ENCODE measurements at places on chromosomes 11 and 22. TPM values are rescaled to one million over a fixed set of nuclear protein-coding genes. Genes with fewer than 3 reads are reported as not detected.

SCN4B gene
- 2.8 TPM for total RNA-seq

DNA sequence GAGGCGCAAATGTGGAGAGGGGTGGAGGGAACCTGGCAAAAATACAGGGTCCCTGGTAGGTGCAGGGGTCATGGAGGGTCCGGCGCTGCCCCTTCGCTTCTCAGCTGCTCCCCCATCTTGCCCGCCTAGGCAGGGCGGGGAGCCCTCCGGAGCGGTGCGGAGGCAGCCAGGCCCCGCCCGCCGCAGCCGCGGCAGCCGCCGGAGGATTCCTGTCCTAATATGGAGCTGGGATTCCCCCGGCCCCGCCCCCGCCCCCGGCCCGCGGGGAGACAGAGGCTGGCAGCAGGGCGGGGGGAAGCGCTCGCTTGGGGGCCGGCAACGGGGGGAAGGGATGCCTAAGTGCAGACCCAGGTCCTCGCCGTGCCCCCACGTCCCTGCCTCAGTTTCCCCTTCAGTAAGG is 1.0 kb upstream of the NPAS4 start:
- peak; percentile 84 for DNase-seq

HIPK3 gene
- total RNA-seq = 20.8 TPM

GP1BB gene
- not detected for total RNA-seq

CERK gene
- total RNA-seq = 59.0 TPM

- DNase-seq = no peak
Observed at GRCh38 chr11:13679768-13680167, 11.3 kb downstream of the FAR1 start.

GRCh38 chr11:34531663-34532062 is 18.1 kb upstream of the ELF5 start:
- DNase-seq = no peak

OR8K3 gene
- total RNA-seq = not detected

DNA sequence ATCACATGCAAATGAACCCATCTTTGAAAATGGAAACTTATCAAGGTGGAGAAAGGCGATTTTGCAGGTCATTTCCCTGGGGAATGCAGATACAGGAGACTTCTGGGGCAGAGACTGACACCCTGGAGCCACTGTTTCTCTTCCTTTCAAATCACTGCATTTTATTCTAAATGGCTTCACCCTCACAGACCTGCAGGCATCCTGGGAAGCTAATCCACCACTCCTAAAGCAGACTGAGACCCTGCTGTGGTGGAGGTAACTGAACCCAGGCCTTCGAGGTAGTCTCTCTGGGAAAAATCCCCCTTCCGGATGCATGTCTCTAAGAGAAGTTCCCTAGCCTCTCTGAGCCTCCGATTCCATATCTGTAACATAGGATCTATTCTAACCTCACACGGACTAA is 20.9 kb upstream of the CSNK2A3 start:
- no peak for DNase-seq

- DNase-seq = no peak
Observed at GRCh38 chr22:46171940-46172339, 21.6 kb downstream of the PPARA start.

- DNase-seq = no peak
Observed at GRCh38 chr11:106012744-106013143, 9.3 kb downstream of the MSANTD4 start.

ZNF280B gene
- total RNA-seq = 11.7 TPM

DNA sequence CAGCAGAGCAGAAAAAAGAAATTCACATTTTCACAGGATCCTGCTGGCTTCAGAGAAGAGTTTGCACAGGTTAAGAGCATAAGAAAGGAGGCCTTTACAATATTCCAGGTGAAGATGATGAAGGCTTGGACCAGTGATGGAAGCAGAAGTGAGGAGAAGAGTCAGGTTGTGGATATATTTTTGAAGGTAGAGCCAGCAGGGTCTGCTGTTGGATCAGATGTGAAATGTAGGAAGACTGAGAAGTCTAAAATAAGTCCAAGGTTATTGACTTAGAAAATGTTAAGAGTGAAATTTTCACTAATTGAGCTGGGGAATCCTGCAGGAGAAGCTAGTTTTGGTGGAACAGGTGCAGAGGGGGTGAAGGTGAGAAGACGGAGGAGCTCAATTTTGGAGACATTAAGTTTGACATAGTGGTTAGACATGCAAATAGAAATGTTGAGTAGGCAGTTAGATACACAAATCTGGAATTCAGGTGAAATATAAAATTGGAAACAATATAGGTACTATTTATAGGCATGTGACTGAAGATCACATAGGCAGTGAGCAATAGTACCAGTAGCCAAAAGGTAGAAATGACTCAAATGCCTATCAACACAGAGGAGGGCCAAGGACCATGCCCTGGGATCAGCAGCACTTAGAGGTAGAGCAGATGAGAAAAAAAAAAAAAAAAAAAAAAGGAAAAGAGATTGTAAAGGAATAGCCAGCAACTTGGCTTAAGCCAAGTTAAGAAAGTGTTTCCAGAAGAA is 252.0 kb downstream of the AASDHPPT start:
- no peak for DNase-seq

DNA sequence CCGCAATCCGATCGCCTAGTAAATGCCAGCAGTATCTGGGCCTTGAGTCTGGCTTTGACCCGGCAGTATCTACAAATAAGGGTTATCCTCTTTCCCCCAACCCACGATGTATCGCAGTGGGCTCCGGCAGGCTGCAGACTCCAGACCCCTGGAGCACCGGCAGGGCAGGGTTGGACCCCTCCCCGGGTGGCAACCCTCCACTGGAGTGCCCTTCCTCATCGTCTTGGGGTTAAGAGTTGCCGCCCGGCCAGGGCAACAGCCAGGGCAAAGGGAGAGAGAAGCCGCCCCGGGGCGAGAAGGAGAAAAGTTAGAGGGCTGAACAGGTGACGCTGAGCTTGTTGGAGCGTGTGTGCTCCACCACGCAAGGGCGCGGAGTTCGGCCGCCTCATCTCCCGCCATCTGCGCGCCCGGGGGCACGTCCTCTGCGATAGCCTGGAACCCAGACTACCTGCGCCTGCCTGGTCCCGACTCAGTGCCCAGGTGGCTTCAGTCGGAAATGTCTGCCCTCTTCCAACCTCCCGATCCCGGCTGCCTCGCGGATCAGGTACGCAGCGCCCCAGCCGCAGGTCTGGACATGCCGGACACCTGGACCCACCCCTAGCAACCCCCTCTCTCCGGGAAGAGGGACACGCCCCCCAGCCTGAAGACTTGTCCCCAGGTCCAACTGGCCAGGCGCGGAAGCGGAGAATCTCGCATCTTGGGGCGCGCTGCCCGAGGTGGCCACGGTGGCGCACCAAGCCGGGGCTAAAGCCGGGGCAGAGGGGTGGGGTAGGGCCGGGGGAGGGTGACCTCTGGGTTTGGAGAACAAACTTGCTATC is 1.2 kb downstream of the DSCAML1 start:
- DNase-seq = peak; percentile 67

GRCh38 chr11:107916671-107917241 is 11.5 kb upstream of the RAB39A start:
- DNase-seq = no peak

OR51B4 gene
- not detected for total RNA-seq

DNA sequence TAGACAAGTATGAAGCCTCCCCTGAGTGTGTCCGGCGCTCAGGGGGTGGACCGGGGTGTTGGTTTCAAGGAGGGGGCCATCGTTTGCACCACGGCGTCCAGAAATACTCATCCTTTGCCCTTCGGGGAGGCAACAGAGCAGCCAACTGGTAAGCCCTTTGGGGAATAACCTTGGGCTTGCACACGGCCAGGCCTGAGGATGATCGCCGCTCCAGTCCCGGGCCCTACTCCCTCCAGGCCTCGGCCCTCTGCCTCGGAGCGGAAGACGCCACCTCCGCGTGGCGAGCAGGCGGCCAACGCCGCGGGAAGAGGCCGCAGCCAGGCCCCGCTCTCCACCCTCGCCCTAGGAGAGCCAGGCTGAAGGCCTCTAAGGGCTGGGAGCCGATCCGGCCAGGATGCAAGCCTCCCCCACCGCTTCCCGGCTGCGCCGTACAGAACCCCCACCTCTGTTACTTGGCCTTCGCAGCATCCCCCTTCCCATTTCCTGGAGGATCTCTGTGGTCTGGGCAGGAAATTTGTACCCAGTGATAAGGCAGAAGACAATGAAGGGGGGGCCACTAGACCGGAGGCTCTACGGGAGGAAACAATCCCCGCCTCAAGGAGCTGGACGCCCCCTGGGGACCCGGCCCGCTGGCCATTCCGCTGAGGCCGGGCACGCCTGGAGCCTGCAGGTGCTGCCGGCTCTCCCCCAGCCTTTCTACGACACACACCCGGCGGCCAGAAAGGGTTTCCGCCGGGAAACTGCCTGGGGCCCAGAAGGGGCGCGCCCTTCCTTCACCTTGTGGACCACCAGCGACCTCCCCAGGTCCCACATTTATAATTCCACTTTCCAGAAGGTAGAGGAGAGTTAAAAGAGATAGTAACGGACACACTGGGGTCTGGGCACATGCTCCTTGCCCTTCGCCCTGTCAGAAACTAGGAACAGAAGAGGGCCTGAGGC is 2.6 kb downstream of the ESAM start:
- no peak for DNase-seq

DNA sequence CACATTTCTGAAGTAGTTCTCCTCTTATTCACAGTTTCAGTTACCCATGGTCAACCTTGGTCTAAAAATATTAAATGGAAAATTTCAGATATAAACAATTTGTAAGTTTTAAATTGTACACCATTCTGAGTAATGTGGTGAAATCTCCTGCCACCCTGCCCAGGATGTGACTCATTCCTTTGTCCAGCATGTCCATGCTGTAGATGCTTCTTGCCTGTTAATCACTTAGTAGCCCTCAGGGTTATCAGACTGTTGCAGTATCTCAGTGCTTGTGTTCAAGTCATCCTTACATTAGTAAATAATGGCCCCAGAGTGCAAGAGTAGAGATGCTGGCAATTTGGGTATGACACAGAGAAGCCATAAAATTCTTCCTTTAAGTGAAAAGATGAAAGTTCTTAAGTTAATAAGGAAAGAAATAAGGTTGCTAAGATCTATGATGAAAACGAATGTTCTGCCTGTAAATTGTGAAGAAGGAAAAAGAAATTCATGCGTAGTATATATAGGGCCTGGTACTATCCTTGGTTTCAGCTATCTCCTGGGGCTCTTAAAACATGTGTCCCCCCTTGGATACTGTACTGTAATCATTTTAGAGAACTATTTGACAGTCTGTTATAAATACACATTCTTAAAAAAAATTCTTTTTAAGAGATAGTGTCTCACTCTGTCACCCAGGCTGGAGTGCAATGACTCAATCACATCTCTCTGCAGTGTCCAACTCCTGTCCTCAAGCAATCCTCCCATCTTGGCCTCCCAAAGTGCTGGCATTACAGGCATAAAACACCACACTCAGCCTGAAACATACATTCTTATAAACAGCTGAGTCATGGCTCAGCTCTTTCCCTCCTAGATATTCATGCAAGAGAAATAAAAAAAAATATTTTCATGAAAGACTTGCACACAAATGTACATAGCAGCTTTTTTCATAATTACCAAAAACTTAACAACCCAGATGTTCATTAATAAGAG is 31.3 kb downstream of the MTNR1B start:
- no peak for DNase-seq

DNA sequence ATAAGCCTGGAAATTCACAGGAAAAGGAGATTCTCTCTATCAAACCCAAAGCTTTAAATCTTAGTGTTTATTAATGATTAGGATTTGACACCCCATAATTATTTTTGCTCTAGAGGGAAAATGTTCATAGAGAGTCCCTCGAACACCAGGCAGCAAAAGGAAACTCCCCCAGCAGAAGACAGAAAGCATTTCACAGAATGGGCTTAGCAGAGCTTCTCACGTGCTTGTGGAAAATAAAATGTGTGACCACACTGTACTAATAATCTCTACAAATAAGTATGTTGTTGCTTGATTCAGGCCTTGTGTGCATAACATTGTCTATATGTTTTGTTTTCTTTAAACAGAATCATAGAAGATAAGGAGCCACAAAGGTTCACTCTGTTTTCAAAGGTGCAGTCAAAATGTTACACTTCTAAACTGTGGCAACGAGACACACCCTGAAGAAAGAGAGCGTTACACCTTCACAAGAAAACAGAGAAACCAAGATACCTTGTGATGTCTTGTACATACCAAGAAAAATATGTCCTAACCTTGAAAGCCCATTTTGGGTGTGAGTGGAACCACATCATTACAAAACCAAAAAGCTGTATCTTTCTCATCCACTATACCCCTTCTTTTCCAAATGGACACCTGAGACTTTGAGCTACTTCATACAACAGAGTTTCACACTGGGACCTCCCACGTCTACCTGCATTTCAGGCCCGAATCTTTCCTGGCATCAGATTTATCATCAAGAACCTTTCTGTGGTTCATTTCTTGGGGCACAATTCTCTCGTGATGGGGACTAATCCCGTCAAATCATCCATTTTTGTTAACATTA is 282.5 kb downstream of the ETS1 start:
- no peak for DNase-seq

DNA sequence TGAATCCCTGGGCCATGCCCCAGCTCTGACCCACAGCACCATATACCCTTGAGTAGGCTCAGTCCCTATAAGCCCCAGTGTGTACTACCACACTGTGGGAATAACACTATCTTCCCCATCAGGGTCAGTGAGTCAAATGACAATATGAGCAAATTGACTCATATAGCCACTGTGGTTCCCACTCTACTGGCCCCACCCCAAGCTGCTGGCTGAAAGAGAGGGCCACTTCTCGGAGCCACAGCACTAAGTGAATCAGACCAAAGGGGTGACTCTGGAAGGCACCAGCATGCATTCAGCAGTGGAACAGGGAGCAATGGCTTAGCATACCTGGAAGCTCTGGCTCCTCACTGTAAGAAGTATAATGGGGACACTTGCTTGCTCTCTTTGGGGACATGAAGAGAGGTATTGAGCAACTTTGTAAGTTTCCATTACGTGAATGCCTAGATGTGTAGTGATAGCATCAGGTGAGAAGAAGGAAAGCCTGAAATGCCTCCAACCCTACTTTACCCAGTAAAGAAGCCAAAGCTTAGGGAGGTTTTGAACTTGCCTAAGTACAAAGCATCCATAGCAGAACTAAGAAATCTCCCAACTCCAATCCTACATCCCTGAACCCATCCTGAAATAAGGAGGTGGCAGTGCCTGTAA is 13.5 kb downstream of the CD59 start:
- no peak for DNase-seq

DNA sequence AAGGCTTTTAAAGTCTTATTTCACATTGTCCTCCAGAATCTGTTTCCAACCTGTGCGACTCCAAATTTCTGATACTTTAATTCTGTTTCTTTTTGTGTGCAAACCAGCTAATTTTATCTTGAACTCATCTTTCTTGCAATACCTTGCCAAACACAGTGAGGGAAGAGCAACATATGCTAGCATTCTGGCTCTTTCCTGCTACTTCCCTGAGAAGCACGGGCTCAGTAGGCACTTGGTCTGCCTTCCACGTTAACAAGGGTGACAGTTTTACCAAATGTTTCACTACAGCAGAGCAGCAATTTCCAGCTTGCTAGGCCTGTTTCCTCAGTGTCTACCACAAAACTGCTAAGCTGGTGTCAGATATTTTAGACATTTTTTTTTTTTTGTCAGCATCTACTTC is 405.8 kb downstream of the NTM start:
- DNase-seq = no peak

DNA sequence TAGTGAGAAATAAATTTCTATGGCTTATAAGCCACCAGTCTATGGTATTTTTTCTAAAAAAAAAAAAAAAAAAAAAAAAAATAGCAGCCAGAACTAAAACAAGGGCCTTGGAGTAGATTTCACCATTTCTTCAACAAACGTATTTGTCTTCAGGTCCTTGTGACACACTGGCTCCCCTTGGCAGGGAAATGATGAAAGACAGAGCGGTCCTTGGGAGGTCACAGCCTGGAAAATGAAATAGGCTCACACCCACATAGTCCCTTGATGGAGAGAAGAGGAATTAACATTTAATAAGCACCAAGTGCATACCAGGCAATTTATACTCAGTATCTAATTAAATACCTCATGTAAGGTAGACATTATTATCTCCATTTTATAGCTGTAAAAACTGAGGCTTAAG is 25.7 kb upstream of the ACER3 start:
- no peak for DNase-seq

SHANK3 gene
- 6.0 TPM for total RNA-seq
